ENCODE measurements at places on chromosomes 12 and 14. TPM values are rescaled to one million over a fixed set of nuclear protein-coding genes. Genes with fewer than 3 reads are reported as not detected.

- no peak for DNase-seq
Observed at GRCh38 chr14:22573804-22574203, 15.2 kb downstream of the DAD1 start.

IFNG-AS1 gene
- 0.59 TPM for polyA plus RNA-seq

OR4E1 gene
- polyA plus RNA-seq, result not detected

DNA sequence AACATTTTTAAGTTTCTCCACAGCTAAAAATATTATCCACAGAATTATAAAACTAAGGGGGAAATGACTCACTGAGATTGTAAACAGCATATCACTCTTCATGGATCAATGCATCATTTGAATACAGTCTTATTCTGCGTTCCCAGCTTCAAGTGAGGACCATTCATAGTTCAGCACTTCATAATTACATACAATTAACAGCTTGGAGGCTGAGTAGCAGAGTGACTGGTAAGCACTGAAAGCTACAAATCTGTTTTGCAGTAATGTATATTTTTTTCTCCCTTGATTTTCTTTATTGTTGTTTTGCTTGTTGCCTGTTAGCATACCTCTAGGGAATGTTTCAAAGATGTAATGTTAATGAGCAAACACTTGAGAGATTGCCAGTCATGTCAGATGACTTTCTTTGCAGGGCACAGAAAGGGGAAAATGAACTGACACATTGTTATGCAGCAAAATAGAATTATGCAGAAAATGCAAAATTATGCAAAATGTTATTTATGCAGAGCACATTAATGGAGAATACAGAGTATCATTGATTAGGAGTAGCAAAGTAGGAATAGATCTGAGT, 138.6 kb downstream of the RPS29 start:
- DNase-seq, result no peak

DNA sequence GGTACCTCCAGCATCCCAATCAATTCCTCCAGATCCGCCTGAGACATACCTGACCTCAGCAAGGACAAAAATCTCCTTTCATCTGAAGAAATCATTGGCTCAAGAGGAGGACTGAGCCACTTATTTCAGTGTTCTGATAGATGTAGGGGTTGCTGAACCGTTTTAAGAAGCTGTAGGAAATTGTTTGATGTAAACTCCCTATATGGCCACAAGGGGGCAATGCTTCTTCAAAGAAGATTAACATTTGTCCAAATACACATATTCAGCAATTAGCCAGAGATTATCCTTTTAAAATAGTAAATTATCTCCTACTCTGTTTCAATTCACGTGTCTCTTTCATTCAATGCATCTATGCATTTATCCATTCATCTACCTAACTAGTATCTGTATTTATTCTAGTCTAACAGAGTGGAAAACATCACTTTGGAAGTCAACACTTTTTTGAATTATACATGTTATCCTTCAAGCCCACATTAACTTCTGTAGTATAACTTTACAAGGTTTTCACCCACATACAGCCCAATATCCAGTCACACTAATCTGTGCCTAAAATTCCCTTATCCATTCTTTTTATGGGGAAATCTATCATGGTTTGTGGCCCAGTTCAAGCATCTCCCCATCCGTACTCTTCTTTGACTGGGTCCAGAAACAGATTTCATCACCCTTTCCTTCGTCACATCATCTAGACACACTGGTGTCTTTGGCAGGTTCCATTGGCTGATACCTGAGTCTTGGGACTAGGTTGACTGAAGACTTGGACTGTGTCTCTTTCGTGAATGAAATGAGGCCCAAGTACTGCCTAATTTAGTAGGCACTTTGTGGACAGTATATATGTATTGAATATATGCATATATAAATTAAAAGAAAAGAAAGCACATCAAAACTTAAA, 411.0 kb upstream of the OR4E1 start:
- peak; percentile 61 for DNase-seq

GRCh38 chr12:43318021-43318420, 234.0 kb downstream of the ADAMTS20 start:
- DNase-seq, result no peak

GRCh38 chr12:93333828-93334227, 43.9 kb upstream of the NUDT4 start:
- no peak for DNase-seq

GRCh38 chr12:12436831-12437345, 80.0 kb downstream of the BORCS5 start:
- no peak for DNase-seq

PCED1B gene
- 0.82 TPM for polyA plus RNA-seq

- DNase-seq, result no peak
Observed at GRCh38 chr12:77919450-77919849, 88.8 kb downstream of the NAV3 start.

- DNase-seq, result no peak
Observed at GRCh38 chr12:61563665-61564450, 696.3 kb upstream of the USP15 start.

DNA sequence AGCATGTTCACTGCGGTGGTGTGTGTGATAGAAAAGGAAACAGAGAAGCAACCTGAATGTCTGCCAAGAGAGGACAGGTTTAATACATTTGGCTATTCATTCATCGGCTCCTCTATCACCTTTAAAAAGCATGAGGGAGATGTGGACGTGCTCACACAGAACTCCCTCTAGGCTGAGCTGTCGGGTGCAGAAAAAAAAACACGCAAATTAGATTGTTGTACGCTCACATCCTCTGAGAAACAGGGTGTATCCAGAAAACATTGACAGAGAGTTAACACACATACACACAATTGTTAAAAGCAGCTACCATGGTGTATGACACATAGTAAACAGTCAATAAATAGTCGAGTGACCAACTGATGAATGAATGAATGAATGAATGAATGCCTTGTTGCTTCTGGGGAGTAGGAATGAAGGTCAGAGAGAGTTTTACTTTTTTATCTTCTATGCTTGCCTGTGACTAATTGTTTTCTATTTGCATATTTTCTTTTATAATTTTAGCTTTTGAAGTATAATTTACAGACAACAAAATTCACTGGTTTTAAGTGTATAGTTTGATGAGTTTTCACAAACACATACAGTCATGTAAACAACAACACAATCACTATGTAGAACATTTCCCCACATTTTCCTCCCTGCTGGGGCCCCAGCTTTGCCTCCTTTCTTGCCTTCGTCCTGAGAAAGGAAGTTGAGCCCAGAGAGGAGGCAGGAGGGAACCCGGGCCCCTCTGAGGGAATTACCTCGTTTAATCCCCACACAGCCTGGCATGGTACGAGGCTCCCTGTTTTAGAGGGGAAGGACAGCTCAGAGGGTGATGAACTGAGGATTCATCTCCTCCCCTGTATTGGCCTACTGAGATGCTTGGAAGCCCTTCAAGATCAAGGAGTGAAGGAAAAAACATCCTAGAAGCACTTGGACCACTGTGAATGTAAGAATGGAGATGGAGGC, 19.7 kb upstream of the FAM222A start:
- DNase-seq, result no peak

GRCh38 chr12:22881878-22882385, 257.0 kb downstream of the ETNK1 start:
- DNase-seq, result no peak

- DNase-seq, result no peak
Observed at GRCh38 chr12:11981121-11981733, 89.5 kb upstream of the BCL2L14 start.

GRCh38 chr12:11240348-11240930, 29.1 kb downstream of the PRB3 start:
- no peak for DNase-seq

DNA sequence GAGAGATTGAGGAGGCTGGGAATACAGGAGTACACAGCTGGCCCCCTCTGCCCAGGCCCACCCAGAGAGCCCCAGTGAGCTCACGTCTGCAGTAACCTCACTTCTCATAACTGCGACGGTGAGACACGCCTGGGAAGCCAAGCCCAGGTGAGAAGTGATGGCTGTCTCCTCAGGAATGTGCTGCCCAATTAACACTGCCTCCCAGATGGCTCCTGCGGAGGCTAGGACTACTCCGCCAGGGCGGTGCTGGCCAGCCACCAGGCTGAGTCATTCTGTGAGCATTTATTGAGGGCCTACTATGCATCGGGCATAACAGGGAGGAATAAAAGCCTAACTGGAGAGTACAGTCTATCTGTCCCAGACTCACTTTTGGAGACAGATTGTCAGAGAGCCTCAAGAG, 9.3 kb upstream of the TMEM106C start:
- no peak for DNase-seq

DNA sequence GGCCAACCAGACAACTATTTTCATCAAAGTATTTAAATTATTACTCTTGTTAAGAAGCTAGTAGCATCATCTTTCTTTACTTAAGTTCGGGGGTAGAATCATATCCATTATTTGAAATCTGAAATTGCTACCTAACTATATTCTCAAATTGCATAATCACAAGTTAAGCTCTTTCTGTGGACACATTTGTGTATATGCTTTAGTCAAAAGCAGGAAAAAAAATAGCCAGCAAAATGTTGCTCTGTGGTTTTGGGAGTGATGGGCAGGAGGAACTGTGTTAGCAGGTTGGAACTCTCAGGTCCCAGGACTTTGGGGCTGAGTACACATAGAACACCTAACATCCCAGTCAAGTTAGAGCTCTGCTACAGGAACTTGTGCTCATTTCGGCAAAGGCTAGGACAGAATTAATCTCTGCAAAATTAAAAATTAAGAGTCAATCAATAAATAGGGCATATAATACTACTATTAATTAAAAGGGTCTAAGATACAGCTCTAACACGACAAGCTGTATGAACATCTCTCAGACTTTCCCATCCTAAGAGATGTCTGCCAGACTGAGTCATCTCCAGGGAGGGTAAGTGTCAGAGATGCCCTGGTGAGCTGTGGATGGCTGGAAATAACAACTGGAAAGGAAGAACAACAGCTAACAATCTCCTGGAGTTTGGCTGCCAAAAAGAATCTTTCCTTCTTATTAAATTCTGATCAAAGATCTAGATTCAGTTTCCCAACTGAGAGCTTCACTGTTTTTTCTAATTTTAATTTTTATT, 203.5 kb upstream of the GZMB start:
- DNase-seq, result no peak

DNA sequence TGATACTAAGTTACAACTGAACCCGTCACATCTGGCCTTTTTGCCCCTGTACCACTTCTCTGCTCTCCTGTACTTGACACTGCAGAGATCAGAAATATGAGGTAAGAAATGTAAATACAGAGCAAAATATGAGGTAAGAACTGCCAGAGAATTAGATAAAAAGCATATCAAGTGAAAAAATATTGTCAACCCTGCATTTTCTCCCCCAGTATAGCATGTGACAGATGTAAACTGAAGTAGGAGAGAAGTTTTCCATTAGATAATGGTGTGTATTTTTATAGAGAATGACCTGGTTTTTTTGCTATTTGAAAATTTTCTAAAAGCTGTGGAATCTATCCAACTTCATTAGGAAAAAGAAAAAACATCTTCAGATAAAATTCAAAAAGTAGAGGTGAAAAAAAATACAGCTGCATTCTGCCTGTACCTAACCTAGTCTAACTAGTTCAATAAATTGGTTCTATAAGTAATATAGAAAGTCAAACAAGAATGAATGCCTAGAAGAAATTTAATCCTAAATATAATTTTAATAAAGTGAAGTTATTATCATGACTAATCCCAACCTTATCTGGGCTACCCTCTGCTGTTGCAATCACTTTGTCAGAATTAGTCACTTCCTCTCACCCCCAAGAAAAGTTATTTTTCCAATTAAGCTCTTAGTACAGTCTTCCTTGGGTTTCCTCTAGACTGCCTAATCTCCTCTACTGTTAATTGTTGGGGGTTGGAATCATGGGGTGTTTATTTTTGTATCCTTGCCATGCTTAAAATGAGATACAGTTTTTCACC, 210.0 kb downstream of the RASSF9 start:
- no peak for DNase-seq

DNA sequence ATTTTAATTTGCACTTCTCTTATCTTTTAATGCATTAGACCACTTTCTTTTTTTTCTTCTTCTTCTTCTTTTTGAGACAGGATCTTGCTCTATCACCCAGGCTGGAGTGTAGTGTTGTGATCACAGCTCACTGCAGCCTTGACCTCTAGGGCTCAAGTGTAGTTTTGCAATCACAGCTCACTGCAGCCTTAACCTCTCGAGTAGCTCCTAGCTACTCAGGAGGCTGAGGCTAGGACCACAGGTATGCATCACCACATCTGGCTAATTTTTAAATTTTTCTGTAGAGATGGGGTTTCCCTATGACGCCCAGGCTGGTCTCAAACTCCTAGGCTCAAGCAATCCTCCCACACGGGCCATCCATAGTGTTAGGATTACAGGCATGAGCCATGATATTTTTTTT, 12.7 kb downstream of the TMED8 start:
- DNase-seq, result no peak

DNA sequence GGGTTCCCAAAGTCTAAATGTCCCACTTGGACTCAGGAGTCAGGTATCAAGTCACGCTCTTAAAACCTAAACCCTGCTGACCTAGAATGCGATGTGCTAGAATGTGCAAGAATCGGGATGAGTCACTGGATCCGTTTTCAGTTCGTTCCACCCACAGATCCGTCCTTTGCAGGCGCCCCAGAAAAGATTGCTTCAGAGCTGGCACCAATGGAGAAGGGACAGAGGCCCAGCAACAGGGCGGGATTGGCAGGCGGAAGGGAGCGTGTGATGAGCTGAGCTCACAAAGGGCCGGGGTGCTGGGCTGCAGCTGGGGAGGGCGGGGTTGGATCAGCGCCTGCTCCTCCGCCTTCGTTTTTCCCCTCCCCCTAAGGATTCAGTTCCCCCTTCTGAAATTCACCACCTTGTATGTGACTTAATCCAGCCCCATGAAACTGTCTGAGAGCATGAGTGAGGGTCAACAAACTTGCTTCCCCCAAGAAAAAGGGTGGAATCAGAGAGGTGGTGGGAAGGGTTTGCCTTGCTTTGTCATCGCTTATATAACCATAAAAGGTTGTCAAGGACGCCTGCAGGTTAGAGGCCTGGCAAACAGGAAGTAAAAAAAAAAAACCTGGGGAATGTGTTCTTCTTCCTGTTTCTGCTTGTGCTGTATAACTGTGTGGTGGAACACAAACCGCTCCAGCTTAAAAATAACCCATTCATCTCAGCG, 2.8 kb upstream of the UBC start:
- DNase-seq, result peak; percentile 100

DNA sequence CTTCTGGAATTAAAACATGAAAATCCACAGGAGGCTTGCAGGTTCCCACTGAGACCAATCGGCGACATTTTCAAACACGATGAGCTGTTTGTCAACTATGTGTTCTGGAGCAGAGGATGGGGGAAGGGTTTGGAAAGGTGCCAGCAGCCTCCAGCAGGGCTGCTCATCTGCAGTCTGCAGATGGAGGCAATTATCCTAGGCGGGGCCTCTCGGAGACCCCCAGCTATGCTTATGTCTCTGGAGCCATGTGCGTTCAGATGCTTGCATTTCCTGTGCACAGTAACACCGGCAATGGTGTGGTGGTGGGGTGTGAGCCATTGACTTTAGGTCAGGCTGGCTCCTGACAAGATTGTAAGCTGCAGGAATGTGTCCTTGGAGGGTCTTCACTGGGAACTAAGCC, 51.7 kb downstream of the RPH3A start:
- peak; percentile 46 for DNase-seq

GRCh38 chr14:96637521-96637920, 135.3 kb downstream of the PAPOLA start:
- no peak for DNase-seq

DNA sequence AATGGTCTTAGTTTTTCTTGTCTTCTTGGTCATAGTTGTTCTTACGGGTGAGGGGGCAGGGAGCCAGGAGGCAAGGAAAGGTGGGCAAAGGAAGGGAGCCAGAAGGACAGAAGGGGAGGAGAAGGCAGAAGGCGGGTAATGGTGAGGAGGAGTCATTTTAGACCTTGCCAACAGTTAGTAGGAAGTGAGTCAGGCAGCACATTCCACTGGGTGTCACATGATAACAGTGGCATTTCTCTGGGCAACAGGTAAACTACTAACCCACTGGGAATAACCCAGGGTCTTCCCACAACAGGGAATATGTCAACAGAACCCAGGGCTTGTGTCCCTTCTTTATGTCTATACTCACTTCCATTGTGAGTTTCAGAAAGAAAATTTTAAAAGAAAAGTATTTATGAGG, 127.6 kb downstream of the SLC8A3 start:
- no peak for DNase-seq

Measured in muscle of back (tissue), 13 donors.